ENCODE measurements at places on chromosomes 11 and 22. TPM values are rescaled to one million over a fixed set of nuclear protein-coding genes. Genes with fewer than 3 reads are reported as not detected.

Gene TESMIN
- total RNA-seq, result 7.4 TPM

Gene GCAT
- 25.1 TPM for total RNA-seq

Gene MYBPC3
- total RNA-seq, result 0.06 TPM

Gene CDC45
- total RNA-seq, result 50.7 TPM

Gene APOBEC3G
- 0.30 TPM for total RNA-seq

Gene OSBP2
- 2.4 TPM for total RNA-seq

GRCh38 chr11:60378354-60378753, at the start of gene MS4A7:
Gene MS4A7, plus strand, starts transcription at chr11:60378532. Its CDS starts 4,610 bp downstream, at chr11:60383142.
- no peak for DNase-seq

GRCh38 chr11:3001496-3001895, 9.4 kb upstream of the NAP1L4 start:
- no peak for DNase-seq

GRCh38 chr11:87878373-87878825, 296.8 kb downstream of the RAB38 start:
- DNase-seq, result peak; percentile 50

DNA sequence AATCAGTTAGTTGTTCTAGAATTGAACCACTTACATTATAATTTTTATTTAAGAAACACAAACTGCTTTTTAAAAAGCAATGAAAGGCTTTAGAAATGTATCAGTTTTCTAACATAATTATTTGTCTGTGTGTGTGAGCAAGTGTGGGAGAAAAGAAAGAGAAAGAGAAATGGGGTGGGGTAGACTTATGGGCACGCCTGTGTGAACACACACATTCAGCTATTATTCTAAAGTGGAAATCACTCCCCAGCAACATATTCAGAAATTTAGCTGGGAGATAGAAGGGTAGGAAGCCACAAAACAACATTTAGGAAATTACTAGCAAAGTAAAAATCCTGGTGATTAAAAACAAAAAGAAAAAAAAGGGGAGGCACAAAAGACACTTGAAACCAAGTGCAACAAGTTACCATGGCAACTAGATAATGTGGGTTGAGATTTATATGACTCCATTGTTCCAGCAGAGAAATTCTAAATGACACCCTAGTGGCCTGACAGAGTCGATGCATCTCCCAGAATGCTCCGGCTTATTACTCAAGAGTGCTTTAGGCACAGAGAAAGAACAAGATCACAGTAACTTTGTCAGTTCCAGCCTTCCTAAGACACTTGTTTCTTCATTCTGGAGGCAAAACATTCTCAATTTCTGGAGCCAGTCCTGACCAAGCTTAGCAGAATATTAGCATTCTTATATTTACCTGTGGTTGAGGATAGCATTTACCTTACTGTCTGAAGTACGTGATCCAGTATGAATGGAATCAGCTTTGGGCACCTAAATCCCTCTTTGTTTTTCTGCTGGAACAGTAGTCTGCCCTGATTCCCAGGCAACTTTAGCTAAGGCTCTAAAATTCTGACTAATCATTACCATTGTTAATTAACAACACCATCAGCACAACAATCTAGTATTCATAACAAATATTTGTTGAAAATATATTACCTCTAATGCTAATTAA, 444.4 kb downstream of the DLG2 start:
- DNase-seq, result peak; percentile 65
